Stimulated activated CD8-positive, alpha-beta memory T cell treated with anti-CD3 and anti-CD28 coated beads, Interleukin-4, amount 100 ng/mL, for 1 hour (primary cell): ENCODE measurements at places on chromosomes 12 and 14.

- DNase-seq, result no peak
These were observed 360.5 kb downstream of the FUT8 start for GRCh38 chr14:65772921-65773574.

DNA sequence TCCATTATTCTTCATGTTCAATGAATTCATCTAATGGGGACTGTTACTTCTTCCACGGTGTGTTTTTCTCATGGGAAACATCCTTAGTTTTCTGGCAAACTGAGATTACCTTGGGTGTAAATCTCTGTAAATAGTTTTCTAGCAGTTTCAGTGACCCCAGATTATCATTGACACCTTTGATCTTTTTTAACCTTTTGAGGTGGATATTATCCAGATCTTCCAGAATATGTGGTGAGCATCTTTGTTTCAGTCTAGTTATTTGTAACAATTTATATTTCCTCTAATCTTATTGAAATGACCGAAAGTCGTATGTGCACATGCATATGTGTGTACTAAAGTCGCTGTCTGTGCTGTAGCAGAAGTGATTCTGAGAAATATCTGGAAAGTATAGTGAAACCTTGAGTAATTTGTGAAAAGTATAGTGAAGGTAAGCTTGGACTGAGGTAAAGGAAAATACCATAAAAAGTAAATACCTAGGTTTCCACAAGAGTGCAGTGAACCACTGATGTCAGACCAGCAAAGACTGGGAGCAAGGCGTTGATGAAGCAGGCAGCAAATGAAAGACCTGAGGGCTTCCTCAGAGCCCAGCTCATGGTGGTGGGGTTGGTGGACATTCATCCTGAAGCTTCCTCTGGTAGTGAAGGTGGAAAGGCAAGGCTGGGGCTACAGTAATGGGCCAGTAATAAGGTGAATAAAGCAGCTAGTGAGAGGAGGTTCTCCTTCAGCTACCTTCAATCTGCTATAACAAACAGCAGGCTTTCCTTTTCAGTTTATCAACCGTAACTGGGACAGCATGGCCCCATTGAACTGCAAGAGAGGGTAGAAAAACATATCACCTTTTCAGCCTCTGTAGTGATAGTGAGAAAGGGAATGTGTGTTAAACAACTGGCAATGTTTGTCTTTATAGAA, 480.2 kb upstream of the FBXO33 start:
- no peak for DNase-seq

DNA sequence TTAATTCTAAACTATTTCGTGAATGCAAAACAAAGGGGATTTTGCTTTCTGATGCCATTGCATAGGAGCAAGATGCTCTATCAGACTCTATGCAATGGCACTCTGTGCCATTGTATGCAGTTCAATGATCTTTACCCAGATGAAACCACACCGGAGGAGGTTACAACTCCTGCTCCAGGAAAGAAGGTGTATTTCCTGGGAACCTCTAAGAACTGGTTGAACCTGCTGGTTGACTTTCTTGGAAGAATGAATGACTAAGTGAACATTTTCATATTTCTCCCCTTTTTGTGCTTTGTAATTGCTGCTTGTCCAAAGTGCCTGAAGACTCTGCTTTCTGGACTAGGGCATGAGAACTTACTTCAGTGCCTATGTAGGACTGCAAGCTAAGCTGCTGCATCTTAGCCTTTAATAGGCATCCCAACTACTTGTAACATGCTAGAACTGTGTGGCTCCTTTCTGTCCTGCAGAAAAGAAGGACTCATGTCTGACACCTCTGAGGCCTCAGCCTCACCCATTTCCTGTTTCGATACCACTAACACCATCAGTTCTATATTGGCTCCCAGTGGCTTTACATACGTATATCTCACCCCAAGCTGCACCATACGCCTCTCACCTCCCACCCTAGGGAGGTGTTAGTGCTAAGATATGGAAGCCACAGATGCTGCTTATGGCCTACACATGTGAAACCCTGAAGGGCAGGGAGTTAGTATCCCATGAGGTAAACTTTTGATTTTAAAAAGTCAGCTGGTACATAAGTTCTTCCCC, 193.5 kb upstream of the CNOT2 start:
- DNase-seq, result peak; percentile 9

DNA sequence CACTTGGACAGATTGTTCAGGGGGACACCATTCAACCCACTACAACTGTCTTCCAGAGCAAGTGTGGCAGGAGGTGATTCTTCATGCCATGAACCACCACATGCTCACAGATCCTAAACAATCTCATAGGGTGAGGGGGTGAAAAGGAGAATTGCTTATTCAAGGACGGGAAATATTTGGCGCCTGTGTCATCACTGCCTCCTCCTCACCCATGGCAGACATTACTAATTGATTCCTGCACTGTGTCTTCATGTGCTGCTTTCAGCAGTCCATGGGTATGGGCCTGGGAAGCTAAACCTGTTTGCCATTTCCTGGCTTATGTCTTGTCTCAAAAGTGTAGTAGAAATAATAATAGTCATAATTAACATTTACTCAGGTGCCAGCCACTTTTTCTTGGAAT, 31.3 kb downstream of the MMAB start:
- DNase-seq, result no peak

DNA sequence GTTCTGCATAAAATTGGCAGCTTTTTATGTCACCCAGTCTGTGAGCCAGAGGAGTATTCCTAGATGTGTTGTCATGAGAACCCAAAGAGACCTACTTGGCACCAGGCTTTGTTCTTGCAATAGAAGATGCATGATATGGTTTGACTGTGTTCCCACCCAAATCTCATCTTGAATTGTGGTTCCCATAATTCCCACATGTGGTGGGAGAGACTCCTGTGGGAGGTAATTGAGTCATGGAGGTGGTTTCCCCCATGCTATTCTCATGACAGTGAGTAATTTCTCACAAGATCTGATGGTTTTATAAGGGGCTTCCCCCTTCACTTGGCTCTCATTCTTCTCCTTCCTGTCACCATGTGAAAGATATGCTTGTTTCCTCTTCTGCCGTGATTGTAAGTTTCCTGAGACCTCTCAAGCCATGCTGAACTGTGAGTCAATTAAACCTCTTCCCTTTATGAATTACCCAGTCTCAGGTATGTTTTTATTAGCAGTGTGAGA, 572.0 kb upstream of the ATP2B1 start:
- no peak for DNase-seq

GRCh38 chr14:104116756-104117340, 21.5 kb upstream of the KIF26A start:
- DNase-seq, result no peak

DNA sequence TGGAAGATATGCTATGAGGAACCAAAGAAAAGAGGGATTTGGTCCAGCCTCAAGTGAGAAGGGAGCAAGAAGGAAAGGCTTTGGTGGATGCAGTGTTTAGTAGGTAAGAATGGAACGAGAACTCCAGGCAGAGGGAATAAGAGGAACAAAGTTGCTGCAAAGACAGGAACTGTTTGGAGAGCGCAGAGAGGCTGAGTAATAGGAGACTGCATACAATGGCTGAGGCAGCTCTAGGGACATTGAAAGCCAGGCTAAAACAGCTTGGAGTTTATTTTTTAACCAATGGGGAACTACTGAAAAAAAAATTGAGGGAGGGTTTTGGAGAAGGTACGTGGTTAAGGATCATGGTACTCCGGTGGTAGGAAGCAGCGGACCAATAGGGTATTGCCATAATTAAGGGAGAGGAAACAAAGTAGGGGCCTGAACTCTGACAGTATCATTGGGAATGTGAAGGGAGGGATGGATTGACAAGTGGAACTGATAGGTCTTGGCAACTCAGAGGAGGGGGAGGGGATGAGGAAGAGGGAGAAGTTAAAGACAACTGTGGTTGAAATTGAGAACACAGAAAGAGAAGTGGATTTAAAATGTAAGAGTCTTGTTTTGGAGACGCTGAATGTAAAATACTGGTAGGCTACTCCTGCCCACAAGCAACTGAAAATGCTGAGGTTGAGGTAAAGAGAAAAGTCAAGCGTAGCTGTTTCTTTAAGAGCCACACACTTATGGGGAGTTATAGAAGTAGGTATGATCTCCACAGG, 4.8 kb downstream of the ASCL4 start:
- no peak for DNase-seq

DNA sequence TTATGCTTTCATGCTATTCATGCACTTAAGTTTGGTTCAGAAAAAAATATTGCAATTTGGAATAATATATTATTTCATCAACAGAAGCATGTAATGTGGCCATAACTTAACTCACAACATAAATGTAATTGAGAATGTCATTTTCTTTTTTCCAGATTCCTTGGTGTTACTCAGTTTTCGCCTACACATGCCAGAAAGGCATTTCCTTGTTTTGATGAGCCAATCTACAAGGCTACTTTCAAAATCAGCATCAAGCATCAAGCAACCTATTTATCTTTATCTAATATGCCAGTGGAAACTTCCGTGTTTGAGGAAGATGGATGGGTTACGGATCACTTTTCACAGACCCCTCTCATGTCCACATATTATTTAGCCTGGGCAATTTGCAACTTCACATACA, 14.4 kb downstream of the TRHDE start:
- DNase-seq, result no peak

DNA sequence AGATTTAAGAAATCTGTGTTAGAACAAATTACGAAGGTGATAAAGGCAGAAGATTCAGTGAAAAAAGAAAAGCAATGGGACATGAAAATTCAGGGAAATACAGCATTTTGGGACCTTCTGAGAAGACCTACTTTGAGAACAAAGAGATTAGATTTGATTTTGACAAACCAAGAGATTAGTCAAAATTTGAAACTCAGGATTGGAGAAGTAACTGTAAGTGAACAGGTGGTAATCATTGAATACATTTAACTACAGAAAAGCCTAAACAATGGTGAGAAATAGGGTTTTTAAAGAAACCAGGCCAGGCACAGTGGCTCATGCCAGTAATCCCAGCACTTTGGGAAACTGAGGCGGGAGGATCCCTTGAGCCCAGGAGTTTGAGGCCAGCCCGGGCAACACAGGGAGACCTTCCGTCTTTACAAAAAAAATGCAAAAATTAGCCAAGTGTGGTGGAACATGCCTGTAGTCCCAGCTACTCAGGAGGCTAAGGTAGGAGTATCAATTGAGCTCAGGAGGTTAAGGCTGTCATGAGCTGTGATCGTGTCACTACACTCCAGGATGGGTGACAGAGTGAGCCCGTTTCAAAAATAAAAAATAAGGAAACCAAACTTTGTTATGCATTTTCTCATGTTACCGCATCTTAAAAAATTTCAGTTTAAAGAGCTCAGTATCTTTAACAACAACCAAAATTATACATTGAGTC, 8.9 kb upstream of the SAV1 start:
- no peak for DNase-seq

GRCh38 chr12:90368081-90368480, 586.9 kb downstream of the CCER1 start:
- no peak for DNase-seq

DNA sequence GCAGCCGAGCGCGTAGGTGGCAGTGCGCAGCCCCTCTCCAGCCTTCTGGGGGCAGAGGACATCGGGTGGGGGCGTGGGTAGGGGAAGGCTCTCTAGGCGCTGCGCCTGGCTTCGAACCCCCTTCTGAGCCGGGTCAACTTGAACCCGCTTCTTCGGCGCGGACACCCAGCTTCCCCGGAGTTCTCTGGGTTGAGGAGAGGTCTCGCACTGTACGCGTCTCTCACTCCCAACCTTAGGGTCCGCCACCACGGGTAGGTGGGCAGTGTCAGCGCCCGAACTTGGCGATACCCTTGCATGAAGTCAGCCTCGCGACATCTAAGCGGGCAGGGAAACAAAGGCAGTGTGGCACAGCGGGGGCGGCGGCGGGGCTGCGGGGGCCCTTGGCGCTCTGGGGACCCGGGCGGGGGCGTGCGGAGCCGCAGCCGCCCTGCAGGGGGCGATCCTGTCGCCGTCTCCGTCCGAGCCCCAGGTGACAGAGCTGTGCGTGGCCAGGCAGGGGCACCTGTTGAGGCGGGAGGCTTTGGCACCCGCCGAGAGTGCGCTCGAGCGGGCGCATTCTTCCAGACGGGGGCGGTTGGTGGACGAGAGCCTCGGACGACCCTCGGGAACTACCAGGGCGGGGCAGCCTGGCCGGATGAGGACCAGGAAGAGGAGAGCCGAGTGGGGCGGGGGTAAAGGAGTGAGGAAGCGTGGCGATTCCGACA, 1.1 kb downstream of the GALNT16 start:
- no peak for DNase-seq

- no peak for DNase-seq
These were observed 817 bp downstream of the STXBP6 start for GRCh38 chr14:25049093-25049567.

- no peak for DNase-seq
These were observed 5.2 kb upstream of the KRT75 start for GRCh38 chr12:52439420-52439819.

GRCh38 chr14:70789961-70790360, 19.4 kb downstream of the MAP3K9 start:
- DNase-seq, result no peak

GRCh38 chr12:52010692-52011601, 4.2 kb downstream of the TAMALIN start:
- no peak for DNase-seq

DNA sequence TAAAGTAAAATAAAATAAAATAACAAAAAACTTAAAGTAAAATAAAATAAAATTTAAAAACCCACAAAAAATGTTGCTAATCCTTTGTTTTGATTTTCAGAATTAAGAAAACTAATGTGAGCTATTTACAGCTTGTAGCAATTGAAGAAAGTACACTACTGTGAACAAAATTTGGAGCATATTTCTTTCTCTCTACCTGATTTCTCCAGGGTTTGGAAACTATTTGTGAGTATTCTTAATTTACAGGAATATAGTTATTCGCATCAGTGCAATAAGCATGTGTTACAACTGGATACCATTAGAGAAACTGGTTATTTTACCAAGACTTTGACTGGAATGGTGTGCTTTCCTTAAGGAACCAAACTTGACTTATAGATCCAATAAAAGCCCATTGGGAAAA, 86.1 kb upstream of the CNOT2 start:
- DNase-seq, result no peak

- no peak for DNase-seq
These were observed 4.6 kb upstream of the HIP1R start for GRCh38 chr12:122830517-122831214.

GRCh38 chr12:10234562-10234961, 21.9 kb downstream of the GABARAPL1 start:
- DNase-seq, result no peak

- DNase-seq, result no peak
These were observed 25.8 kb downstream of the CDC42BPB start for GRCh38 chr14:103031566-103031911.

GRCh38 chr12:89051065-89051677, 301.1 kb downstream of the DUSP6 start:
- no peak for DNase-seq

GRCh38 chr14:38578278-38578681, 322.4 kb upstream of the CLEC14A start:
- no peak for DNase-seq

DNA sequence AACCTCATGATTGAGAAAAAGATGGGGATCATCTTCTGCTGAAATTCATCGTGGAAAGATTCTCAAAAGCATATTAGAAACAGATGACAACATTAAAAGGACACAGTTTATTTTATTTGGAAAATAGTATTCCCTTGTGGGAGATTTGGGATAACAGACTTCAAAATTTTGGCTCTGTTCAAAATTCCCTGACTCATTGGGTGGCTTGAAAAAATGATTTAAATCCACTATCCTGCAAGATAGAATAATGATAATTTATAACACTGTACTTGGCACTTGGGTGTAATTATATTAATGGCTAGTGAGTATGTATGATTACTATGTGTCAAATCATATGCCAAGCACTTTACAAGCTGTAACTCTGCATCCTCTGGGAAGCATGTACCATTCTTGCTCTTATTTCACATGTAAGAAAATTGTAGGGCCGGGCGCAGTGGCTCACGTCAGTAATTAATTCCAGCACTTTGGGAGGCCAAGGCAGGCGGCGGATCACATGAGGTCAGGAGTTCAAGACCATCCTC, 128.8 kb downstream of the LMNTD1 start:
- DNase-seq, result no peak

GRCh38 chr12:57781801-57782200, 786 bp upstream of the TSFM start:
- no peak for DNase-seq
